ENCODE measurements at places on chromosomes 1 and 21. TPM values are rescaled to one million over a fixed set of nuclear protein-coding genes. Genes with fewer than 3 reads are reported as not detected.

The SEC16B gene
- 2.6 TPM for polyA plus RNA-seq

The CFAP126 gene
- polyA plus RNA-seq = 9.2 TPM

The LCE1B gene
- not detected for polyA plus RNA-seq

The TRIM17 gene
- 2.3 TPM for polyA plus RNA-seq

The KAZN gene
- polyA plus RNA-seq = 32.1 TPM

The OR2T35 gene
- polyA plus RNA-seq = not detected

The AMY2A gene
- 0.37 TPM for polyA plus RNA-seq

The SERINC2 gene
- 16.9 TPM for polyA plus RNA-seq

The CAMSAP2 gene
- 50.9 TPM for polyA plus RNA-seq

The ARTN gene
- 2.8 TPM for polyA plus RNA-seq

The CRYBG2 gene
- 1.5 TPM for polyA plus RNA-seq

The FAM78B gene
- 0.81 TPM for polyA plus RNA-seq

The CYYR1 gene
- polyA plus RNA-seq = 75.1 TPM

The RGS2 gene
- 157 TPM for polyA plus RNA-seq

The HYI gene
- 43.8 TPM for polyA plus RNA-seq

The KDF1 gene
- 6.5 TPM for polyA plus RNA-seq

The PYHIN1 gene
- 0.82 TPM for polyA plus RNA-seq

The LRRC39 gene
- 3.7 TPM for polyA plus RNA-seq

The OR2T4 gene
- polyA plus RNA-seq = not detected

The SHISA4 gene
- polyA plus RNA-seq = 17.1 TPM

The BATF3 gene
- 2.2 TPM for polyA plus RNA-seq

The VWA1 gene
- 77.2 TPM for polyA plus RNA-seq

The SPRR1B gene
- not detected for polyA plus RNA-seq

The RNU1-4 gene
- polyA plus RNA-seq = 2.7 TPM

The LEPR gene
- 45.2 TPM for polyA plus RNA-seq

The AMIGO1 gene
- polyA plus RNA-seq = 5.1 TPM

The ADAM15 gene
- polyA plus RNA-seq = 84.8 TPM

The TNFRSF4 gene
- polyA plus RNA-seq = 5.8 TPM

The OSCP1 gene
- 20.6 TPM for polyA plus RNA-seq

The ROR1 gene
- polyA plus RNA-seq = 103 TPM

The NPL gene
- 5.2 TPM for polyA plus RNA-seq

The FCRL6 gene
- polyA plus RNA-seq = 0.37 TPM

The PRELP gene
- 3.7 TPM for polyA plus RNA-seq

The SH3BGR gene
- polyA plus RNA-seq = 3.4 TPM

The TRAF3IP3 gene
- 3.4 TPM for polyA plus RNA-seq

The OR10R2 gene
- polyA plus RNA-seq = not detected

The IFI44 gene
- 41.0 TPM for polyA plus RNA-seq

The IFNLR1 gene
- 3.0 TPM for polyA plus RNA-seq

The LEFTY1 gene
- polyA plus RNA-seq = 2.8 TPM

The NBPF4 gene
- not detected for polyA plus RNA-seq

Data from right lung (tissue), 10 donors.